Left lung (tissue), 14 donors: ENCODE measurements at places on chromosomes 4 and X. TPM values are rescaled to one million over a fixed set of nuclear protein-coding genes. Genes with fewer than 3 reads are reported as not detected.

Gene MYL5
- 7.8 TPM for total RNA-seq

DNA sequence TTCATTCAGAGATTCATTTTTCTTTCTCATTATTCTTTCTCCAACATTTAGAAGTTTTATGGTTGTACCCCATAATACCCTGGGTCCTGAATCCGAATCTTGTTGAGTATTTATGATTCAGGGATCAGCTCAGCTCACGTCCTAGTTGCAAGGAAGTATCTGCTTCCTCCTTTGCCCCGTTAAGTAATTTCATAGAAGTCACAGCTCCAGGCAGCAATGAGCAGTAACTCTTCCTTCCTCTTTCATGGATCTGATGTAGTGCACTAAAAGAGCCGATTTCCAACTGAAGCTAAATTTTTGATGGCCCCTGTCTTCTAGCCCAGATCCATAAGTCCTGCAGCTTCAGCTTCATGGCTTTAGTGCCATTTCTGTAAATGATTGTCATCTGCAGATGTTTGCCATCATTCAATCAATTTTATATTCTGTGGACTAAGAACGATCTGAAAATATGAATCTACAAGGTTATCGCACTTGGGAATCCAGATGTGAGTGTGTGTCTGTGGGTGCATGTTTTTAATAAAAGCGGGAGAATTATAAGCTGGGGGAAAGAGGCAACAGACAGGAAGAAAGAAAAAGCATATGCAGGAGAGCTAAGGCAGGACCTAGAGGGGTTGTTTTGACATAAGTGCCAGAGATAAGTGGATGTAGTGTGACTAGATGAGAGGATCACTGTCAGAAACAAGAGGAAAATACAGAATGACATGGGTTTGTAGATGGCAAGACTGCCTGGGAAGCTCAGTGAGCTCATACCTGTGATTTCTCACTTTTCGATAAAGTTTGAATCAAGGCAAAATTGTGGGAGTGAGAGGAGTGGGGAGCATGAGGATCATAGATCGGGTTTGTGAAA lies 17.5 kb downstream of the VEGFD start:
- peak overlapping the region; percentile 58 for H3K27ac ChIP-seq
- H3K4me1 ChIP-seq: no peaks in the 10 kb centered on the region
- no peak for DNase-seq
- peaks cover 4% of the 10 kb centered on the region for H3K27me3 ChIP-seq

Gene NAA11
- not detected for total RNA-seq

DNA sequence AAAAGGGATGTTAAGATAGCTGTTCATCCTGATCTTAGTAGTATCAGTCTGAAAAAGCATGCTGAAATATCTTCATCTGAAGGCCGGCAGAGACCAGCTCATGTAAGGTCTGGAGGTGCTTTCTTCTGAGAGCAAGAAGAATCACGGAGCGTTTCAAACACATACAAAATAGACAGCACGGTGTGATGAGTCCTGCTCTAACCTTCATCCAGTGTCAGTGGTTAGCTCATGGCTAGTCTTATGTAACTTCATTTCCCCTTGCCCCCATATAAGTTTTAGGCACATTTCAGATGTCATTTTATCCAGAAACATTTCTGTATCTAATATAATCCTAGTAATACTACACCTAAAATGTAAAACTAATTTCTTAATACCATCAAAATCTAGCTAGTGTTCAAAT lies 27.8 kb downstream of the ADD1 start:
- no peak overlapping the region for H3K4me3 ChIP-seq
- DNase-seq: no peak
- H3K4me1 ChIP-seq: peaks cover 79% of the 10 kb centered on the region
- H3K27ac ChIP-seq: no peak overlapping the region
- no peaks in the 10 kb centered on the region for H3K27me3 ChIP-seq
- peaks cover 10% of the 10 kb centered on the region for H3K36me3 ChIP-seq

Gene ATP1B4
- total RNA-seq: not detected

Gene TMPRSS11B
- total RNA-seq: not detected

Gene AFM
- total RNA-seq: not detected

DNA sequence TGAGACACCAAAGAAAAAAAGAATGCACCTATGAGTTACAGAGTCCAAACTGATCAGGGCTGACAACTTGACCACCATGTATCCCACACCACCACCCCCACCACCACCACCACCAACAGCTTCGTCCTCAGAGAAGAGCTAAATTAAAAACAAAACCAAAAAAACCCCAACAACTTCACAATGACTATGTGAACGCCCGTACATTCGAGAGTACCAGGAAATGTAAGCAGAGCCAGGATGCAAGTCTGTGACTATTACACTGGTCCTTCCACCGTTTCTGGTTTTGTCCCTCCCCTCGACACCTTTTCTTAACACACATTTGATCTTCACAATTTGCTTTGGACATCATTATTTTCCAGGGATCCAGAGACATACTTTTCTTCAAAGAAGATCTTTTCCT lies 51.0 kb downstream of the WFS1 start:
- DNase-seq: no peak
- no peak overlapping the region for H3K4me3 ChIP-seq
- H3K27ac ChIP-seq: no peak overlapping the region
- H3K27me3 ChIP-seq: peaks cover 24% of the 10 kb centered on the region

GRCh38 chrX:109399831-109400230 lies 82.1 kb downstream of the GUCY2F start:
- no peaks in the 10 kb centered on the region for H3K36me3 ChIP-seq
- H3K27me3 ChIP-seq: no peaks in the 10 kb centered on the region
- no peaks in the 10 kb centered on the region for H3K4me1 ChIP-seq
- H3K4me3 ChIP-seq: no peak overlapping the region

DNA sequence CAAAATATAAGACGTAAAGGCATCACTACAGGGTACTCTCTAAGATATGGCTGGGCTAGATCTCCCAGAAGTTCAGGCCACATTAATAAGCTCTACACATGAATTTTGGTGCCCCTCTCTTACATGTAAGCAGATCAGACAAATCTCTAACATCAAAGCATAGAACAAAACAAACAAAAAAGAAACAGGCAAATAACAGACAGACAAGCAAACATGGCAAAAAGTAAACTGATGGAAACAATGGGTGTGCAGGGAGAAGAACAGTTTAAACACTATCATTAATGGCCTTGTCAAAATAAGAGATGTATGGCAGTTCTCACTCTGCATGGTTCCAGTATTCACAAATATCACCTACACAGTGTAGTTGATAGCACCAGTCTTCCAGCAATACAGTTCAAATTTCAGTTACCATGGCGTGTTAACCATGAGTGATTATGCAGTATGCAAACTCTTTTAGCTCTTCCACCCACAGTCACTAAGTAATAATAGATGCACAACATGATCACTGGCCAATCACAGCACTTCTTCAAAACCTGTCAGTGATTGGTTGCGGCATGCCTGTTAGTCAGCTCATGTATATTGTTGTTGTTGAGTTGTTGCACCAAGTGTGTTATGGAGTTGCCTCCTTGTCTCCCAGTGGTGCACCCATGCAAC lies 110.7 kb upstream of the TLR3 start:
- H3K36me3 ChIP-seq: no peaks in the 10 kb centered on the region
- H3K27ac ChIP-seq: no peak overlapping the region
- no peaks in the 10 kb centered on the region for H3K4me1 ChIP-seq
- no peaks in the 10 kb centered on the region for H3K27me3 ChIP-seq
- no peak overlapping the region for H3K4me3 ChIP-seq

- no peaks in the 10 kb centered on the region for H3K36me3 ChIP-seq
- no peak overlapping the region for H3K27ac ChIP-seq
- H3K27me3 ChIP-seq: no peaks in the 10 kb centered on the region
- no peaks in the 10 kb centered on the region for H3K4me1 ChIP-seq
- DNase-seq: no peak
Measured at GRCh38 chrX:129600981-129601424, 53.8 kb downstream of the APLN start.

- H3K27me3 ChIP-seq: no peaks in the 10 kb centered on the region
- peak; percentile 75 for DNase-seq
- H3K4me3 ChIP-seq: no peak overlapping the region
- H3K4me1 ChIP-seq: peaks cover 12% of the 10 kb centered on the region
Measured at GRCh38 chr4:2250357-2251072, 8.6 kb upstream of the HAUS3 start.

- H3K4me3 ChIP-seq: no peak overlapping the region
- peaks cover 3% of the 10 kb centered on the region for H3K4me1 ChIP-seq
- no peaks in the 10 kb centered on the region for H3K36me3 ChIP-seq
- H3K27ac ChIP-seq: no peak overlapping the region
- no peak for DNase-seq
Measured at GRCh38 chr4:121213940-121214339, 49.8 kb upstream of the TNIP3 start.

GRCh38 chr4:129218897-129219296 lies 122.9 kb downstream of the C4orf33 start:
- no peaks in the 10 kb centered on the region for H3K36me3 ChIP-seq
- no peak overlapping the region for H3K27ac ChIP-seq
- DNase-seq: no peak

Gene PNMA6F
- not detected for total RNA-seq

- no peak for DNase-seq
- no peak overlapping the region for H3K27ac ChIP-seq
- no peak overlapping the region for H3K4me3 ChIP-seq
- H3K4me1 ChIP-seq: no peaks in the 10 kb centered on the region
- no peaks in the 10 kb centered on the region for H3K27me3 ChIP-seq
- no peaks in the 10 kb centered on the region for H3K36me3 ChIP-seq
Measured at GRCh38 chr4:94676970-94677369, 80.8 kb upstream of the BMPR1B start.

Gene SLC6A14
- 70.8 TPM for total RNA-seq

- H3K36me3 ChIP-seq: no peaks in the 10 kb centered on the region
- no peak for DNase-seq
- H3K27ac ChIP-seq: no peak within 1 kb of the TSS
- H3K4me3 ChIP-seq: peak within 1 kb of the TSS; percentile 32
- H3K4me1 ChIP-seq: peaks cover 26% of the 10 kb centered on the region
- H3K27me3 ChIP-seq: no peaks in the 10 kb centered on the region
Measured at GRCh38 chr4:40196724-40197281, at the start of gene RHOH. RHOH (plus strand) TSS chr4:40197031; CDS start chr4:40243387, 46,356 bp downstream.

Gene CTPS2
- total RNA-seq: 15.7 TPM

Gene CLCN4
- total RNA-seq: 11.8 TPM

DNA sequence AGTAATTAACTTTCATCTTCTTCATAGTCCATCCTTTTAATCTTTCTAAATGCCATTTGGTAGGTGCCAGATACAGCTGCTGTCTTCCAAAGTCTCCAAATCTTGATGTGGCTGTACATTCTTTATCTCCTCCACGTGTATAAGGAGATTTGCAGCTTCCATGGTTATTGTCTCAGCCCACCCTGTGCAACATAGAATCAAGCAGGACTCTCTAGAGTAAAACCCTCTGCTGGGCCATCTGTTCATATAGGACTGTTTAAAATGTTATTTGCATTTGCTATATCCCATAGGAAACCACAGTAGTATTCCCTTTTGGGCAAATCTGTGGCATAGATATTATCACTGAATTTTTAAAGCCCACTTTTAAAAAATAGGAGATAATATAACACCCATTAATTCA lies 527.2 kb upstream of the EPHA5 start:
- H3K27ac ChIP-seq: no peak overlapping the region
- H3K36me3 ChIP-seq: no peaks in the 10 kb centered on the region
- H3K4me3 ChIP-seq: no peak overlapping the region
- H3K27me3 ChIP-seq: no peaks in the 10 kb centered on the region
- DNase-seq: no peak

DNA sequence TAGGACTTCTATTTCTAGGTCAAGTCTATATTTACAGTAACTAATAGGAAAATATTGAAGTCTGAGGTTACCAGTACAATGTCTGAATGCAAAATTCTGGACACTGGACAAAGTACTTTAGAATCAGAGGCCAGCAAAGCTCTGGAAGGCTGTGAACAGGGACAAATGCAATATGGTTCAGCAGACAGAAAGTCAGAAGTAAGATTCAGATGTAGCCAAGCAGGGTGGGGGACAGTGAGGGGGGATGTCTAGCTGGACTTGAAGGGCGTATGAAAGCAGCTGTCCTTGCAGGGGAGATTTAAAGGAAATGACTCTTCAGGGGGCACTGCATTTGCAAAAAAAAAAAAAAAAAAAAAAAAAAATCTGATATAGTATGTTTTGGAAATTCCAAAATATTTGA lies 2.9 kb downstream of the SORBS2 start:
- DNase-seq: peak; percentile 16
- no peak overlapping the region for H3K27ac ChIP-seq
- no peaks in the 10 kb centered on the region for H3K36me3 ChIP-seq
- H3K4me1 ChIP-seq: no peaks in the 10 kb centered on the region

- H3K4me3 ChIP-seq: peak overlapping the region; percentile 20
- no peaks in the 10 kb centered on the region for H3K36me3 ChIP-seq
- H3K4me1 ChIP-seq: peaks cover 25% of the 10 kb centered on the region
- DNase-seq: no peak
- H3K27ac ChIP-seq: peak overlapping the region; percentile 82
- no peaks in the 10 kb centered on the region for H3K27me3 ChIP-seq
Measured at GRCh38 chr4:184448821-184449220, 25.5 kb downstream of the IRF2 start.

Gene NXF2
- total RNA-seq: not detected

Gene NLGN4X
- 1.2 TPM for total RNA-seq

GRCh38 chr4:47383829-47384427 lies 79.6 kb downstream of the COMMD8 start:
- no peak overlapping the region for H3K4me3 ChIP-seq
- DNase-seq: no peak
- H3K36me3 ChIP-seq: no peaks in the 10 kb centered on the region
- no peaks in the 10 kb centered on the region for H3K4me1 ChIP-seq
- no peak overlapping the region for H3K27ac ChIP-seq
- H3K27me3 ChIP-seq: no peaks in the 10 kb centered on the region

DNA sequence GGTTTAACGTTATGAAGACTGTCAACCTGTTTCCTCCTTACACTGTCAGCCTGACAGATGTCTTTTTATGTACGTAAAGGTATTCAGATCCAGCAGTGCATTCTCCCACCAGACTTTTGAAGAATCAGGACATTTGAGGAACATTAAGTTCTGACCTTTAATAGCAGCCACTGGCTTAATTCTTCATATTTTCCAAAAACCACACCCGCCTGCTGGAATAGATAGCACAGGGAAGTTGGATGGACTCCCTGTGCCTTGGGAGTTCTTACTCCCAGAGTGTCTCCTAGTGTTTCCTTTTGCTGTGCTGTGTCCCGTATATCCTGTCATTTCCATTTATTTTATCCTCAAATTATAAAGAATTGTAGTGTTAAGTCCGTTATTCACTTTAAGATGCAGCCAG lies 94.5 kb downstream of the AFF1 start:
- no peak overlapping the region for H3K4me3 ChIP-seq
- H3K4me1 ChIP-seq: peaks cover 44% of the 10 kb centered on the region
- H3K36me3 ChIP-seq: no peaks in the 10 kb centered on the region
- peak overlapping the region; percentile 60 for H3K27ac ChIP-seq
- no peaks in the 10 kb centered on the region for H3K27me3 ChIP-seq

DNA sequence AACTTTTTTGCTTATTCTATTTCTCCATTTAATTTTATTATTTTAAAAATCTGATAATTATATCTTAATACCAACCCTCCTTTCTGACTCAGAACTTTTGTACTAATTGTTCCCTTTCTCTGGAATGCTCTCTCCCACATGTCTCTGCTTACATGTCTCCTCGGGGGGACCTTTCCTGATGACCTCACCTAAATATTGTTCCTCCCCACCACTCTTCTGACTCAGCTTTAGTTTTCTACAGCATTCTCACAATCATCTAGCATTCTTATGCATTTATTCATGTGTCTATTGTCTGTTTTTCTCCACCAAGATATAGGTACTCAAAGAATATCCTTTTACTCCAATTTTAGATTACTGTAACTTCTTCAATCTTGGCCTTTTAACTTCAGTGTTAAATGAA lies 128.7 kb downstream of the MSL3 start:
- DNase-seq: no peak
- H3K27ac ChIP-seq: no peak overlapping the region
- no peaks in the 10 kb centered on the region for H3K36me3 ChIP-seq
- no peaks in the 10 kb centered on the region for H3K27me3 ChIP-seq
